ENCODE measurements at places on chromosomes 12 and 14.

DNA sequence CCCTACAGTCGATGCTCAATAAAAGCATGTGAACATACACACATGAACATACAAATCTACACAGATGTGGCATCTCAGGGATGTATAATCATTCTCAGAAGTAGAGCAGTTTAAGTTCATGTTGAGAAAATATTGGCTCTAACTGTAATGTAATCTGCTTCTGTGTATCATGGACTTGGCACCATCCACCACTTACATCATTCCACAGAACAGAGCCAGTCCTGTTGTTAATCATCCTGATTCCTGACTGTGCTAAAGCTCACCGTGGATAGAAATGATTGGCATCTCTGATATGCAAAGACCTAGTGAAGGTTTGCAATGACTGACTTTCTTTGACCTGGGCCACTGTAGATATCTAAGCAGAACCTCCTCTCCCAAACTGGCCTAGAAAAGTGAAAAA, 1141.3 kb downstream of the BCL11B start:
- DNase-seq = no peak

GRCh38 chr14:104827177-104828055, 26.5 kb downstream of the ZBTB42 start:
- DNase-seq = peak; percentile 56

- DNase-seq = peak; percentile 27
These were observed 15.2 kb downstream of the OR6S1 start for GRCh38 chr14:20626274-20626673.

DNA sequence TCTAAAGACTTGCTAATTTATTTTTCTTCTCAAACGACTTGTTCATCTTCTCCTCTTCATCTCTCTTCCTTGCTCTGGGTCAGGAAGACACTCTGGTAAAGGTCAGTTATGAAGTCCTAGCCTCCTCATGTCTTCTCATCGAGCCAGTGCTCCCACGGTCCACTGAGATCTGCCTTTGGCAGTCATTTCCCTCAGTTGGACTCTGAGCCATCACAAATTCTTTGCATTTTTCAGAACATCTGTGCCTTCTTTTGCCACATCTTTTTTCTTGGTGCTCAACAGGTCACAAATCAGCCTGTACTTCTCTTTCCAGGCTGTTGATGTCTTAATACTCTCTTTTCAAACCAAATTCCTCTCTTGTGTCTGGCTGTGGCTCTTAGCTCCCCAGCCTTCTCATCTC, 49.7 kb downstream of the IGF1 start:
- DNase-seq = no peak

DNA sequence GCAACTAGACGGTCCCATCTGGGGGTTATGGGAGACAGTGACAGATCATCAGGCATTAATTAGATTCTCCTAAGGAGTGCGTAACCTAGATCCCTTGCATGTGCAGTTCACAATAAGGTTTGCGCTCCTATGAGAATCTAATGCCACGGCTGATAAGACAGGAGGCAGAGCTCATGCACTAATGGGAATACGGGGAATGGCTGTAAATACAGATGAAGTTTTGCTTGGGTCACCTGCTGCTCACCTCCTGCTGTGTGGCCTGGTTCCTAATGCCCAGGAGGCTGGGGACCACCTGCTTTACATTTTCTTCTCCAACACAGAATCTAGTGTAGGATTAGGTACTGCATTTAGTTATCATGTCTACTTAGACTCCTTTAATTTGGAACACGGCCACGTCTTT, 49.7 kb upstream of the SAV1 start:
- no peak for DNase-seq

DNA sequence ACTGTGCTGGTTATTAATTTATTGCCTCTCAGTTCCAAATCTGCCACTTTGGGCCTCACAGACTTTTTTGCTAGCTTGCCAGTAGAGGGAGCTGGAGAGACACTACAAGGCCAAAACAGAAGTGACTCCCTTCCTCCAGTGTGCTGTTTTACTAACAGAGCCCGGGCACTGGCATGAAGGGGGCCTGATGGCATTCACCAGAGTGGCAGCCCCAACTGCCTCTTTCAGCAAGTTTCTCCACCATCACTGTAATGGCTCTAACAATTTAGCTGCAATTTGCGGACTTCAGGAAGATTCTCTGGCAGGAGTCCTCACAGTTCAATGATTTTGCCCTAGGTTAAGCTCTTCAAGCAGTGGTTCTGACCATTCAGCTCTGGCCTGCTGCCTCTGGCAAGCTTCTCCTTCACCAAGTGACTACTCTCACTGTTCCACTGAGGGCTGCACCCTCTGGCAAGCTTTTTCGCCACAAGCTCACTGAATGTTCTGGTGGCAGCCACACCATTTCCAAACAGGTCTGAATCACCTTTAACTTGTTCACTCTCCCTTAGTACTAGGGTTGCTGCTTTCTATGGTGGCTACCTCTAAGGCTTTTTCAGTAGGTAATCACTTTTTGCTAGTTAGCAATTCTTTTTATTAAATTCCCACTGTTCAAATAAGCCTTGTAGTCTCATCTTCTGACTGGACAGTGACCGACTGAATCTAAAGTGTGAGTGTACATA, 104.9 kb downstream of the ZC3H14 start:
- DNase-seq = peak; percentile 35

- DNase-seq = peak; percentile 20
These were observed 3.4 kb downstream of the CYP46A1 start for GRCh38 chr14:99687284-99688209.

DNA sequence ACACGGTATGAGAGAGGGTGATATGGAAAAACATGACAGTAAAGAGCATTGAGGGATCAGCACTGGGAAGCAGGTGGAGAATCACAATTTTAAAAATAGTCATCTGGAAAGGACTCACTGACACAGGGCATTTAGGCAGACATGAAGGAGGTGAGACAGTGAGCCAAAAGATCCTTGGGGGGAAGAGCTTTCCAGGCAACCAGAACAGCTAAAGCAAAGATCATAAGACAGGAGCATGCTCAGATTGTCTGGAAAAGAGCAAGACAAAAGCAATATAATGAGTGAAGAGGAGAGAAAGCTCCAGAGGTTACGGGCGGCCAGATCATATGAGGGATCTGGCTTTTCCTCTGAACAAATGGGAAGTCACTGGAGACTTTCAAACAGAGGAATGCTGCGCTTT, 63.9 kb downstream of the DENND5B start:
- DNase-seq = no peak

DNA sequence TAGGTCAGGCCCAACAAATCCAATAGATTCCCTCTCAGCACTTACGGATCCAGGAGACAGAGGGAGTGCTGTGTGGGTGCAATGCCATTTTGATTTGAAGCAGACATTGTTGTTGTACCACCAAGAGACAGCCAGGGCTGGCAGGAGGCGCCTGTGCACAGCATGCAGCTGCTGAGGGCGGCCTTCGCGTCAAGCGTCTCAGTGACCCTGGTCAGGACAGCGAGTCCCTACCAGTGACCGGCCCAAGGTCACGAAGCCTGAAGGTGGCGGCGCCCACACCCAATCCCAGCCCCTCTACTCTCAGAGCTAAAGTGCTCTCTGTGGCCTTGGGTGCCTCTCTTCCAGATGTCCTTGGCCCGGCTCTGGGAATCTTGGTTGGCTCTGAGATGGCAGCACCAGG, 40.5 kb downstream of the PRMT8 start:
- DNase-seq = no peak

DNA sequence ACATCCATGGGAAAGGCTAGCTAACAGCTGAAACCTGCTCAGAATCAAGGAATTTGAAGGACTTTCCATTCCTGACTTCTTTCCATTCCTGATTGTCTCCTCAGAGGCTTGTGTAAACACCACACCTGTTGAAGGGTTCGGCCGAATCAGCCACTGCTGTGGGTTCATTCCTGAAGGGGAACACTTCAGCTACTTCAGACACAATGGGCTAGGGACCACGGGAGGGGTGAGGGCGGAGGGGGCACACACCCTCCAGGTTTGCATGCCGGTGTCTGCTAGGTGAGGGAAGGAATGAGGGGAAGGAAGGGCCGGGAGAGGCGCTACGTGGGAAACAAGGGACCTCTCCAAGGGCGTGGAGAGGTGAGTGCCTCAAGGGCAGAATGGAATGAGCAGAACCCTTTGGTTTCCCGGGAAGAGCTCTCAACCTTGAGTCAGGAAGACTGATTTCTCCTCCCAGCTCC, 1.3 kb downstream of the GPRC5A start:
- no peak for DNase-seq

- DNase-seq = no peak
These were observed 48.1 kb downstream of the DAD1 start for GRCh38 chr14:22540811-22541360.

DNA sequence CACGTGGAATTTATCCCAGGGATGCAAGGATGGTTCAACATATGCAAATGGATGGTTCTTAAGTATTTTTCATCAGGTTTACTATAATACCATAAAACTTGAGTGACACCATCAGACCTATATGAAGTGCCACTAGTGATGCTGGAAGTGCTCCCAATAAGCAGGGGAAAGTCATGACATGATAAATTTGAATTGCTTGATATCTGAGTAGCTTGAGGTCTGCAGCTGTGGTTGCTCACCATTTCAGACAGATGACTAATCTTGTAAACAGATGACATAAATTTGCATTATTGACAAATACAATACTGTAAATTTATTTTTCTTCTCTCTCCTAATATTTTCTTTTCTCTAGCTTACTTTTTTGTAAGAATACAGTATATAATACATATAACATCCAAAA, 13.7 kb upstream of the PRPF39 start:
- DNase-seq = no peak

DNA sequence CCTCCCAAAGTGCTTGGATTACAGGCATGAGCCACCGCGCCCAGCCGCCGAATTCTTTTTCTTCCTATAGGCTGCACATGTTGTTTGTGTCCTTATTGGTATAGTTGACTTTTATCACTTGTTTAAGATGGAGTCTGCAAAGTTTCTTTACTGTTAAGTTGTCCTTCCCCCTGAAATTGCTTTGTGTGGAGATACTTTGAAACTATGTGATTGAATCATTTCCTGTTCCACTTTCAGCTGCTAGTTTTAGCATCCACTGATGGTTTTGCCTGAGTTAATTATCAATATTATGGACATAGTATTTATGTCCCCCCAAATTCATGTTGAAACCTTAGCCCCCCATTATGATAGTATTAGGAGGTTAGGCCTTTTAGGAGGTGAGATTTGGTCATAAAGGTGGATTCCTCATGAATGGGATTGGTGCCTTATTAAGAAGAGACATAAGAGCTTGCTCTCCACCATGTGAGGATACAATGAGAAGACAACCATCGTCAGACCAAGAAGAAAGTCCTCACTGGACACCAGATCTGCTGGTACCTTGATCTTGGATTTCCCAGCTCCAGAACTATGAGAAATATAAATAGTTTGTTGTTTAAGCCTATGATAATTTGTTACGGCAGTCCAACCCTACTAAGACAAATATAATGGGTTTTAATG, 34.9 kb downstream of the PPHLN1 start:
- DNase-seq = no peak

DNA sequence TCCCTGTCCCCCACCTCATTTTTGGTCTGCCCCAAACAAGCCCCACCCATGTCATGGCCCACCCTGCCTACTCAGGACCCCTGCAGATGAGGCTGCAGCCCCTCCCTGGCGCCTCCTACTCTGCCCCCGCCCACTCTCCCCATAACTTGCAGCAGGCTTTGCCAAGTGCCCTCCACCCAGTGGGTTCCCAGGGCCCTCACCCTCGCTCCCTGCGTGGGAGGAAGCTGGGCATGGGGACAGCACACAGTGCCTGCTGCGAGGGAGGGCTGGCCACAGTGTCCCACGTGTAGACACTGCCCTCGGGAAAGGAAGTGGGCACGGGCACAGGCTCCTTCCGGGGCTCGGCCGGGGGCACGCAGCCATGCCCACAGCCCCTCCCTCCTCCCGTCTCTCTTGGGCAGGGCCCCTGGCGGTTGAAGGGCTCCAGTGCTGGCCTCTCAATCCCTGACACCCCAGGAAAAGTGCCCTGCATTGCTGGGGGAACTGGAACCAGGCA, 9.4 kb downstream of the AKT1 start:
- no peak for DNase-seq

DNA sequence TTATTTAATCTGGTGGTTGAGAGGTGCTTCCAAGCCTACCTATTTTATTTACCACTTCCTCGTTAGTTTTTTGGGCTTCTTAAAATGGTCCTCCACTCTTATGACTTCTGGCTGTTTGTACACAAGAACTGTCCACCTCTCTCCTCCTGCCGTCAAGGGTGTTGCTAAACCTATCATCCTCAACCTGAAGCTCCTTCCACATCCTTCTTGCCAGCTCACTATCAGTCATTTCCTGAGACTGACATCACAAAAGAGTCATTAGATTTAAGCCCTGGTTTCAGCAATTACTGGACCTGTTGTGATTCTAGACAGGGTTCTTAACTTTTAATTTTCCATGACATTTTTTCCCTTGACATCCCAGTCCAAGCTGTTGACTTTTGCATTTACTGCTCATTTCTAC, 91.9 kb downstream of the BICD1 start:
- DNase-seq = no peak

- DNase-seq = no peak
These were observed 29.5 kb upstream of the OSBPL8 start for GRCh38 chr12:76588881-76589565.

DNA sequence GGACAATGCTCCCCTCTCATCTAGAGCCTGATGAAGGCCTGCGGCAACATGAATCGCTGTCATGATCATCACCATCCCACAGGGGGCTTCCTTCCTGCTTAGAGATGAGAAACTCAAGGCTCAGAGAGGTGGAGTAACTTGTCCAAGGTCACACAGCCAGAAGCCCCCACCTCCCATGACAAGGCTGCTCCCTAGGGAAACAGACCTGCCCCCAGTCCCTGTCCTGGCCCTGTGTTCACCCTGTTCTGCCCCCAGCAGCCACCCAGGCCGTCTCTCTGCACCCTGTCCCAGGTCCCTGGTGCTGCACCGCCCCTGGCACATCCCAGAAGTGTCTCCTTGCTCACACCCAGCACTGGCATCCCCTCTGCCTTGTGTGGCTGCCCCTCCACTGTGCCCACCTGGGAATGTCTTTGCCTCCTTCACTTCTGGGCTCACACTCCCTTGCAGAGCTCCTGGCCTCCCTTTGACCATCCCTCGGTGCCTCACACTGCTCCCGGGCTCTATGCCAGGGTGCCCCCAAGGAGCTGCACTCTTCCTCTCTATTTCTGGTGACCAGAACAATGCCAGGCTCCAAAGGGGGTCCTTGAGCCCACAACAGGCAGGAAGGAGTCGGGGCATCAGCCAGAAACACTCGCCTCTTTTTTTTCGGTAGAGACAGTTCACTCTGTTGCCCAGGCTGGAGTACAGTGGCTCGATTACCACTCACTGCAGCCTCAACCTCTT, 70.5 kb downstream of the BCL11B start:
- no peak for DNase-seq

Data from stimulated activated naive CD8-positive, alpha-beta T cell treated with anti-CD3 and anti-CD28 coated beads, Interleukin-15, Interleukin-2, amounts not matched to agents 100 U/mL and 50 U/mL, for 24 hours (primary cell).